CD4-positive, alpha-beta T cell treated with Interferon alpha-2 for 1 hour (primary cell): ENCODE measurements at places on chromosomes 6 and 20.

DNA sequence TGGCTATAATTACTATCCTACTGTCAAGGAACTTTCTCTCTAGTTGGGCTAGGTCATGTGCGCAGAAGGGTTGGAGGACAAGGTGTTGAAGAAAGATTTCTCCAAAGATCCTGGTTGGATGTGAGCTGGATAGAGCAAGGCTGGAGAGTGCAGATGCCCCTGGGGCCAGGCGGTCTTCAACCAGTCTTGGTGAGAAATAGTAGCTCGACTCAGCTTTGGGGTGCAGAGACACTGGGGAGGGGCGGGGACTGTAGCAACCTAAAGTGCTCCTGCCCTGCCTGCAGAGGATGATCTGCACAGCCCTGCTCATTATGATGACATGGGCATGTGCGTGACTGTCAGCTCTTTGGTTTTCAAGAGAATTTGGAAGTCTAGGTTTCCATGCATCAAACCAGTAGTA lies 35.9 kb downstream of the PHACTR3 start:
- no peak for DNase-seq

GRCh38 chr20:35527122-35527769 lies 2.2 kb downstream of the C20orf173 start:
- no peak for DNase-seq

GRCh38 chr20:60262967-60263603 lies 304.9 kb downstream of the CDH26 start:
- peak; percentile 31 for DNase-seq

- DNase-seq: peak; percentile 79
These were observed 51.1 kb downstream of the MYLIP start for GRCh38 chr6:16179970-16180431.

GRCh38 chr6:57298741-57299140 lies 18.7 kb upstream of the PRIM2 start:
- no peak for DNase-seq

DNA sequence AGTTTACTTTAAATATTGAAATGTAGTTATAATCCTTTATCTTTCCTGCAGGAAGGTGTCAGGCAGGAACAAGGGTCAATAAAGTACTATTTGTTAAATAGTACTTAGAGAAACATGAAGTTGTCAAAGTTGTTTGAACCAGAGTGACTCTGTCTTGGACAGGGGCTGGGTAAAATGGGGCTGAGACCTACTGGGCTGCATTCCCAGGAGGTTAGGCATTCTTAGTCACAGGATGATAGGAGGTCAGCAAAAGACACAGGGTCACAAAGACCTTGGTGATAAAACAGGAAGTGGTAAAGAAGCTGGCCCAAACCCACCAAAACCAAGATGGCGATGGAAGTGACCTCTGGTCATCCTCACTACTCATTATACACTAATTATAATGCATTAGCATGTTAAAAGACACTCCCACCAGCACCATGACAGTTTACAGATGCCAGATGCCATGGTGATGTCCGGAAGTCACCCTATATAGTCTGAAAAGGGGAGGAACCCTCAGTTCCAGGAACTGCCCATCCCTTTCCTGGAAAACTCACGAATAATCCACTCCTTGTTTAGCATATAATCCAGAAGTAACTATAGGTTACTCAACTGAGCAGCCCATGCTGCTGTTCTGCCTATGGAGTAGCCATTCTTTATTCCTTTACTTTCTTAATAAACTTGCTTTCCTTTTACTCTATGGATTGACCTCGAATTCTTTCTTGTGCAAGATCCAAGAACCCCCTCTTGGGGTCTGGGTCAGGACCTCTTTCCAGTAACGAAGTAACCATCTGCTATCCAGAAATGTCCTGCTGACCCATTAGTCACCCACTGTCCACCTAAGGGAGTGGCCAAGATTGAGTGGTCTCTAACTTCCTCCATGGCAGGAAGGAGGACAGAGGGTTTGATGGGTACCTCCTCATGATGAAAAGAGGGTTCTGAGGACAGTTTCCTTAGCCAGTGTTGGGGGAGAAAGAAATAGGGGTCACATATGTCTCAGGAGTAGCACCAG lies 19.6 kb downstream of the SLC22A2 start:
- no peak for DNase-seq

DNA sequence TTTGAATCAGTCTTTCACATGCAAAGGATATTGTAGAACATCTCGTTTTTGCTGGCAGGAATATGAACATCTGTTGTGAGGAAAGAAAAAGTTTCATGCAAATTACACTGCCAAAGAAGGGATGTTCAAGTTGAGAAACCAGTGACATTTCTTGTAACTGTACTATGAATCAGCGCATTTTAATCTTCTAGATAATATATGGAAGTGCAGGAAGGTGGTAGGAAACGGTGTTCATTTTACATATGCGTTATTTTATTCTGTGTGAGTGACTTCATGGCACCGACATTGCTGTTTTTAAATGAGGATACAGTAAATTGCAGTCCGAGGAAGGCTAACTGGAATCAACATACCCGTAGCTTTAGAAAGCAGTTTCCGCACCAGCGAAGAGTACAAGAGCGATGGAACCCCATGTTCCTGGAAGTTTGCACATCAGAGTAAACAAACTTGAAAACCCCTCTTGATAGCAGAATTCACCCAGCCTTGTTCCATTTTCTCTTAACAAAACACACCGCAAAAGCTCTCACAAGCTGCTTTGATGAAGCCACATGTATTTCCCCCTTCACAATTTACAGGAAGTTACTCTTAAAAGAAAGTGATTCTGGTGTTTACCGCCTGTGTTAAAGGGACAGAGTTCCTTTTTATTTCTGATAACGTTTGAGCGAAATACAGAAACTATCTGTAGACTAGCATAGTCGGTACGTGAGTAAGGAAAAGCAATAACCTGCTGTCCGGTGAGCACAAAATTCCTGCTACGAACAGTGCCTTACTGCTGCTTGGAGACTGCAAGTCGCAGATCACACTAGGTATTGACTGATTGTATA lies 11.5 kb downstream of the PRDM1 start:
- DNase-seq: peak; percentile 84

DNA sequence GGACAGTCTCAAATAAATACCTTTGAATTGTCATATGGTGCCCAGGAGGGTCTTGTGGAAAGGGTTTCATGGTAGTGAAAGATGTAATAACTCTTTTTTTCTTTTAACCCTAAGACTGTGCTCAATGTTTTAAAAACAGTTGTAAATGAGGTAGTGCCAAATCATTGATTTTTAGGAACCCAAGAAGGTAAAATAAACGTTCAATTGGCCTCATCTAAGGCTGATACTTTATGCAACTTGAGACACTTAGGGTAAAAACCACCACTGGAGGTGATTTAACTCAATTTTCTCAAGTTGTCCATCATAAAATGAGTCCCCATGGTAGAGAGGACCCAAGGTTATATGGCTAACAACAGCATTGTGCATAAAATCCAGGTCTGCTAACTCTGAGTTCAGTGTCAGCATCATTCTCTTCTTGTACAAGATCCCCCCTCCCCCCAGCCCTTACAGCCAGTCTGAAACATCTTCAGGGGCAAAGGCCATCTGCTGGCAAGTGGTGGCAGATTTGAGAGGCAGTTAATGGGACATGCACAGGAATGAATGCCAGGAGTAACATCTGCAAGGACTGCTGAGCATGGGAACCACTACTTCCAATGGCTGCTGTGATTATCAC lies 244.4 kb downstream of the GMPR start:
- no peak for DNase-seq

- no peak for DNase-seq
These were observed 713 bp upstream of the RNF144B start for GRCh38 chr6:18386298-18386976.

- DNase-seq: peak; percentile 95
These were observed at the start of gene ULBP2 for GRCh38 chr6:149941583-149942460. Gene ULBP2 (plus strand): TSS chr6:149942014. CDS start chr6:149942073, 59 bp downstream.

DNA sequence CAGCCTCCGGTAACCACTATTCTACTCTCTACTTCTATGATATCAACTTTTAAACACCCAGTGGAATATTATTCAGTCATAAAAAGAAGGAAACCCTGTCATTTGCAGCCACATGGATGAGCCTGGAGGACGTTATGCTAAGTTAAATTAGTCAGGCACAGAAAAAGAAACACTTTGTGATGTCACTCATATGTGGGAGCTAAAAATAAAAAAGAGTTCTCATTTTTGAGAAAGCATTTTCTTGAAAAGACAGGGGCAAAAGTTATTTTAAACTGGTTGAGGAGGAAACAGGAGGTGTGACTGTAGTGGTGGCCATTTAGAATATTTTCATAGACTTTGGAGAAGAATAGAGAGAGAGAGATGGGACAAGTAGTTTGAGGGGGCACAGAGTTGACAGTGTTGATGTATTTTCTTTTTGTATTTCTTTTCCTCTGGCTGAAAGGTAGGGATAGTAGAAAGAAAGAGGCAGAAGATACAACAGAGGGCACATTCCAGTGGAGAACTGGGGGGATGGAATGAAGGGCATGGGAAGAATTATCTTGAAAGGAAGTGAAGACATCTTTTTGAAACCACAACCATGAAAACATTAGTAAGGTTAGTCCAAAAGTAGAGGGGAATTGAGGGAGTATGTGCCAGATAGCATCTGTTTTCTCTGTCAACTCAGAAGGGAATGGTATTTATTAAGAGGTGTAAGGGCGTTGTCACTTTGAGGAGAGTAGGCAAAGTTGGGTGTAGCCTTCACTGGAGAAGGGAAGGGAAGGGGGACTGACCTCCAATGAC lies 181.3 kb upstream of the GMDS start:
- DNase-seq: no peak

DNA sequence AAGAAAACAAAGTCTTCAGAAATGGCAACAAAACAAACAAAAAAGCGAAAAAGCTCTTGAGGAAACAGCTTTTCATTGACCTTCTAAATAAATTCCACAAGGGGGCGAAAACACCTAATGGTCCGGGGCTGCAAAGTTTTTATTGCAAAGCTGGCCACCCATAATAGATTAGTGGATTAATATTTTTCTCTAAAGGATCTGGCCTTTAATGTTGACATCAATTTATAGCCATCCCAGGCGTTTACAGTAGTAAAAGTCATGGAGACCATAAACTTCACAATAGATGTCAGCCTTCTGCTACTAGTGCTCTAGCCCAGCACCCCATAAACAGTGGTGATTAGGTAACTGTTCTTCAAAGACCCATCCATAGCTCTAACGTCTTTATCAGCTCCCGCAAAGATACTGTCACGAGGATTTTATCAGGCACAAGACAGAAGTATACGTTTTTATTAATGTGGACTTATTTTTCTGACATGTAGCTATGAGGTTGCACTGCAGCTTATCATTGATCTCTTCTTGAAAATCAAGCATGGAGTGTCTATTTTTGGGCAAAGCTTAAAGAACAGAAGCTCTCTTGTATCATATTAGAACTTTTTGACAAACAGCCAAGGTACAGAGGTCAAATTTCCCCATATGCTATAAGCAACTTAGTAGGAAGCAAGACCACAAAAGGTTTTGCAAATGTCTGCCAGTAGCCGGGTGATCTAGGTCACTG lies 4.7 kb downstream of the CITED2 start:
- DNase-seq: peak; percentile 64

DNA sequence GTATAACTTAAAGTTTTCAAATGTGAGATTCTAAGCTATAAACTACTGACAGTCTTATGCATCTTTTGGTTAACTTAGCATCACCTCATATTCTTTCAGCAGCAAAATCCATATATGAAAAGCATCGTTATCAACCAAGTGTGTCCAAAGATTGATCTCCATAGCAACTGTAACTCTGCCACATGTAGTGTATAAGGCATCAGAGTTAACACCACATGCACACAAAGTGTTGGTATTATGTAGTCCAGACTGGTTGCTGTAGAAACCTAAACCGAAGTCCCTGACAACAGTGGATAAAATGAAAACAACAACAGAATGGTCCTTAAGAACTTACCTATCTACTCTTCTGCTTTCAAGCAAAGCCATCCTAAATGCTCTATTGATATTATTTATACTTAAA lies 39.6 kb downstream of the PDSS2 start:
- DNase-seq: no peak

- DNase-seq: peak; percentile 86
These were observed 62.6 kb downstream of the BACH2 start for GRCh38 chr6:90233994-90234393.

DNA sequence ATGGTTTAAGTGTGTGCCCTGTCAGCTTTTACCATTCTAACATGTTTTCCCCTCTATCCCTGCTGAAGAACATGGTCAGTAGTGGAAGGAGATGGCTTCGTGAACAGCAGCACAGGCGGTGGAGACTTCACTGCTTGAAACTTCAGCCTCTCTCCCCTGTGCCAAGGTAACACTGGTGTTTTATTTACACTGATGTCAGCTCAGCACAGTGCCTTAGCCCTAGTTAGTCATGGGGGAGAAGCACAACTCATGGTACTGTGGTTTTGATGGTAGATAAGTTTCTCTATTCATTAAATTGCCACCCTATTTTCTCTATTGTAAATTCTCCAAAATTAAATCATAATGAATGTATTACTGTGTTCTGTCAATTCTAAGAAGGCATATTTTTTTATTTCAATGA lies 56.6 kb downstream of the MTHFD1L start:
- DNase-seq: no peak

DNA sequence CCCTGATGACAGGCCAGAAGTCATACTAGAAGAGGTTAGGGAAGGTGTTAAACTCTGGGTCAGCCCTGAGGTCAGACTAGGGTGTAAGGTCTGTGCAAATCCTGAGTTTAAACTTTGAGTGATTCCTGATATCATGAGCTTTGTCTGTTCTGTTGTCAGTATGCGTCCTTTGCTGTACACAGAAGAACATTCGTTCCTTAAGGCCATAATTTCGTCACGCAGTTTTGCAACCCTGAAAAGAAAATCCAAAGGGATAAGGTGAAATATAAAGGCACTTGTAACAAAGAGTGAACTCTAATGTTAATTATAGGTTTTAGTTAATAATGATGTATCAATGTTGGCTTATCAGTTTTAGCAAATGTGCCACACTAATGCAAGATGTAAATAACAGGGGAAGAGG lies 2.3 kb downstream of the DST start:
- no peak for DNase-seq

- no peak for DNase-seq
These were observed 30.7 kb upstream of the ZBP1 start for GRCh38 chr20:57650756-57651483.

DNA sequence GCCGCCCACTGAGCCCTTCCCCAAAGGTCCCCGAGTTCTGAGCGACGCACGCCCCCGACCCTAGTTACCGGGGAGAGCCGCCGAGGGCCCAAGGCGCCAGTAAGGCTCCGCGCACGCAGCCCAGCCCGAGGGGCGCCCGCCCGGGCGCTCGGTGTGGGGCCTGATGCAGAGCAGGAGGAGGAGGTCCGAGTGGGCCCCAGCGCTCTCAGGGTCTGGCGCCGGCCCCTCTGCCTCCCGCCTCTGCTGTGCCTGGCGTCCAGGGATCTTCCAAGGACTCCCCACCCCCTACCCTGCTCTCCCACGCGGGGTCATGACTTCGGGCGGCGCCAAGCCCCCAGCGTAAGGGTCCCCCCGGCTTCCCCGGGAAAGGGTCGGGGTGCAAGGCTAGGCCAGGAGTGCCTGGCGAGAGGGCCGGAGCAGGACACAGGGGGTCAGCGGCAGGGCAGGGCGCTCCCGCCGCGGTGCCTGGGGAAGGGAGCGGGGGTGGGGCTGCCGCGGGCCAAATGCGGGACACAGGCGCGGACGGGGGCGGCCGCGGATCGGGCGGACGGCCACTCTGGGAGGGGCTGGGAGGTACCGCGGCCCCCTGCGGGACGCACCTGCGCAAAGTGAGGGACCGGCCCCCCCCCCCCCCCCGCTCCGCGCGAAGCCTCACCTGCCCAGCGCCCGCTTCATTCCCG lies 637 bp downstream of the ABHD12 start:
- DNase-seq: no peak

- DNase-seq: no peak
These were observed at the start of gene SPDEF for GRCh38 chr6:34556031-34556471. Gene SPDEF (minus strand): TSS chr6:34556329. CDS start chr6:34544455, 11,874 bp downstream.

- no peak for DNase-seq
These were observed 30.8 kb downstream of the FOXC1 start for GRCh38 chr6:1640476-1640875.
